Stimulated activated CD8-positive, alpha-beta memory T cell treated with anti-CD3 and anti-CD28 coated beads, Interleukin-12 subunit alpha, Interleukin-12 subunit beta, amount 100 ng/mL, for 4 hours (primary cell): ENCODE measurements at places on chromosomes 1 and 21.

DNA sequence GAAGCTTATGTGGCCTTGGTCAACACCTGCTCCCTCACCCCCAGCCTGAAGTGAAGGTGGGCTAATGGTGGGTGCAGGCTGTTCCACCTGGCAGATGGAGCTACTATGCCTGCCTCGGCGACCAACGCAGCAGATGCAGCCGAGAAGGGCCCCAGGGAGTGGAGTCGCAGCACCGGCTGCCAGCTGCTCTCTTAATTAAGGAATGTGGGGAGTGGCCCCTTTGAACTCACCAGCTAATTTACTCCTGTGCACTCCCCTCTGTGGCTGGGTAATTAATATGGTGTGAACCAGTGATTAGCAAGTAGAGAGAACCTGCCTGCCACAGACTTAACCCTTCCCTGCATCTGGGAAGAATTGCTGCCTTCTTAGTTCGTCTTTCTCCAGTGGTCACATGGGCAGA lies 3.3 kb upstream of the SLAMF8 start:
- DNase-seq, result no peak

DNA sequence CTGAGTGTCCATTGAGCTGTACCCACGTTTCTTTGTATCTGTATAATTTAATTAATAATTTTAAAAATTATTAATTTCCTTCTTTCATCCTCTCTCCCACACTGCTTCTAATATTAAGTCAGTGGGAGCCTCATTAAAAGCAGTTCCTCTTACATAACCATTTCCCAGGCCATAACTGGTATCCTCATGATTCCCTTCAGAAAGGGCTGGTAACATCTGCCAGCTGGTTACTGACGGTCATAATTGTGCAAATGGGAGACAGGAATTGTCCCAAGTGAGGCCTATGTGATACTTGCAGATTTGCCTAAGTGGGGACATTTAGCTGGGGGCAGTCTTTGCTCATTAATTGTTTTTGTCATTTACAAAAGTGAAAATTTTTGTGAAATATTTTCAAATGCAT lies 69.0 kb upstream of the SPAG17 start:
- no peak for DNase-seq

DNA sequence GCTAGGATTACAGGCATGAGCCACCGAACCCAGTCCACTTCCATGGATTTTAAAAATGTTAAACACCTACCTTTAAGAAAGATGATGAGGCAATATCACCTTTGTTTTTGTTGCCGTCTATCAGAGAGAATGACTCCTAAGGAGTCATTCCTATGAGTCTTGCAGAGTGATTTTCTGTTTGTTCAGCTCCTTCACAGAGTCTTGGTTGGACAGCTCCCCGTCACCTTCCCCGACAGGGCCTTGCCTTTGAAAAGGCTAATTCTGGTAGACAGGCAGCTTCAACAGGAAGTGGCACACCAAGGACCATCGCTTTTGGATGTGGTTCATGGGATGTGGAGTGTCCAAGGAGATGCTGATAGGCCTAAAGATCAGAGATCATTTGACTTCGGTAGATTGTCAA lies 17.5 kb downstream of the ZBTB18 start:
- DNase-seq, result no peak

- no peak for DNase-seq
Measured at GRCh38 chr1:165441166-165441880, 3.6 kb downstream of the RXRG start.

DNA sequence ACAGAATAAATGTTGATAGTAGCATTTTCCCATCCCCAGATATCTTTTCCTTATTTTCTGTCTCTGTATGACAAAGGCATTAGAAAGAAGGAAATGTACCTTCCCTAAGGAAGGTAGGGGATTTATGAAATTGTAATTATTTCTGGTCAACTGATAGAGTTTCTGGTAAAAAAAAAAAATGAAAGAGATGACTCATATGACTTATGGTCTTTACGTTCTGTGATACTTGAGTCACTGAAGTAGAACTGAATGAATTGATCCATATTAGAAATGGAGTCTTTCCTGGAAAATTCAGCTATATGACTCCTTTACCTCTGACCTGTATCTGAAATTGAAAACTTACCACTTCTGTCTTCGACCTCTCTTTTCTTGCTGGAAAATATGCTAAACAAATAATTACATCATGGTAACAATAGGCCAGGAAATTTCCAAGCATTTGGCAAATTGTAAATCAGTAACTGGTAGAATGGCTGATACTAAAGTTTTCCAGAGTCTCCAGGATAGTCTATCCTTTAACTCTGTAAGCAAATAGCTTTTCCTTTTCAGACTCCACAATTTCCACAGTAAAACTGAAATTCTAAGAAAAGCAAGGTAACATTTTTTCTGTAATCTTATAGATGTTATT lies 364.3 kb upstream of the PTBP2 start:
- no peak for DNase-seq

DNA sequence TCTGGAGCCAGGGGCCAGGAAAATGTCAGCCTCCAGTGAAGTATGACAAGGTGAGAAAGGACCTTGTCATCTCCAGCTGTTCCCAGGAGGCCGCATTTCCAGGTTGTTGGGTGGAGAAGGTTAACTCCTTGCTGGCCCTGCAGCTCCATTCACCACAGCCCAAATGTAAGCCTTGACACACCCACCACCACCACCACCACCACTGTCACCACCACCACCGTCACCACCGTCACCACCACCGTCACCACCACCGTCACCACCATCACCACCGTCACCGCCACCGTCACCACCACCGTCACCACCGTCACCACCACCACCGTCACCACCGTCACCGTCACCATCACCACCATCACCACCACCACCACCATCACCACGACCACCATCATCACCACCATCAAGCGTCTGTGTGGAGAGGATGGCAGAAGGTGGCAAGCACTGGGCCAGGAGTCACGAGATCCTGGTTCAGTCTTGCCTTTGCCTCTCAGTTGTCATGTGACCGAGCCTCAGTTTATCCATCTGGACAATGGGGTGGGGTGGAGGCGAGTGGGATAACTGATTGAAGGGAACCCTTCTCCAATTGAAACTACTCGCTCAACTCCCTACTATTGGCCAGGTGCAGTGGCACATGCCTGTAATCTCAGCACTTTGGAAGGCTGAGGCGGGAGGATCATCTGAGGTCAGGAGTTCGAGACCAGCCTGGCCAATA lies 21.2 kb upstream of the FAM131C start:
- no peak for DNase-seq
